Activated CD4-positive, alpha-beta T cell treated with anti-CD3 and anti-CD28 coated beads, Interleukin-2, amount 50 U/mL, for 1 hour (primary cell): ENCODE measurements at places on chromosomes 1 and 21.

DNA sequence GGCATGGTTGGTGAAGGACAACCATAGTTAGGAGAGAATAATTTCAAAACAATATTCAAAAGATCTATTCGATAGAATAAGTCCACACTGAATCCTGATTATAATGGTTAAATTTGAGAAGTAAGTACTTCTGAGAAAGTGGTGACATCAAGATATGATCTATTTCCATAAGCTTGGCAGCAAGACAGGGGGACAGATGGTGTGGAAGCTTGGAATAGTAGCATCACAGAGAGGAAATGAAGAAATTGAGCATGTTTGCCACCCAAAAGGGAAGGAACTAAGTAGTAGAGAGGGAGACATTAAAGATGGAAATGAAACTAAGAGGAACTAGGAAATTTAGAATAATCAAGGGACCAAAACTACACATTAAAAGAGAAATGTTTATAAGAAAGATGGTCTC is 94.5 kb downstream of the OLFM3 start:
- DNase-seq, result no peak

DNA sequence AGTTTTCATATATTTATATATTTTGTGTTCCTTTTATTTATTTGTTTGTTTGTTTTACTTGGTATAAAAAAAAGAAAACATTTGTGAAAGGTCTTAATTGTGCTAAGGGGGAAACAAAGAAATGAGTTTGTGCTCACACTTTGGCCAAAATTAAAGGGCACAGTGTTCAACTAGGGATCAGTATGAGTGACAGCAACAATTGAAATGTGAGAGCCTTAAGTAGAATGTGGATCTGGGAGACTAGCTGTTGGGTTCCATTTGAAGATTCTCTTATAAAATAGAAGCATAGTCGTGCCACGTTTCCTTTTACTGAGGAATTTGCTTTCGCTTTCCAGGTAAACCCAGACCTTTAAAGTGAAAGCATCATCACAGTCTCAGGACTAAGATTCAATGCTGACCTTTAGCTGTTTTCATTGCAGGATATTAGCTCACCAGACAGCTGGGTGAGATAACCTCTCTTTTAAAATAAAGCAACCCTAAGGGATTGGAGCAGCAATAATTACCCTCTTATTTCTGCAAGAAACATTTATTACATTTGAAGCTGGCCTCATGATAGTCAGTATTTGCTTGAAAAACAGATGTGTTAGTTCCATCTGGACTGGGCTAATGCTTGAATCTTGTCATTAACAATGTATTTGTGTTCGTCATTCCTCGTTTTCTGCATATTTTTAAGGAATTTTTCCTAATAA is 37.1 kb upstream of the CD55 start:
- DNase-seq, result no peak

GRCh38 chr21:33495743-33496142 is 4.2 kb upstream of the DNAJC28 start:
- no peak for DNase-seq

DNA sequence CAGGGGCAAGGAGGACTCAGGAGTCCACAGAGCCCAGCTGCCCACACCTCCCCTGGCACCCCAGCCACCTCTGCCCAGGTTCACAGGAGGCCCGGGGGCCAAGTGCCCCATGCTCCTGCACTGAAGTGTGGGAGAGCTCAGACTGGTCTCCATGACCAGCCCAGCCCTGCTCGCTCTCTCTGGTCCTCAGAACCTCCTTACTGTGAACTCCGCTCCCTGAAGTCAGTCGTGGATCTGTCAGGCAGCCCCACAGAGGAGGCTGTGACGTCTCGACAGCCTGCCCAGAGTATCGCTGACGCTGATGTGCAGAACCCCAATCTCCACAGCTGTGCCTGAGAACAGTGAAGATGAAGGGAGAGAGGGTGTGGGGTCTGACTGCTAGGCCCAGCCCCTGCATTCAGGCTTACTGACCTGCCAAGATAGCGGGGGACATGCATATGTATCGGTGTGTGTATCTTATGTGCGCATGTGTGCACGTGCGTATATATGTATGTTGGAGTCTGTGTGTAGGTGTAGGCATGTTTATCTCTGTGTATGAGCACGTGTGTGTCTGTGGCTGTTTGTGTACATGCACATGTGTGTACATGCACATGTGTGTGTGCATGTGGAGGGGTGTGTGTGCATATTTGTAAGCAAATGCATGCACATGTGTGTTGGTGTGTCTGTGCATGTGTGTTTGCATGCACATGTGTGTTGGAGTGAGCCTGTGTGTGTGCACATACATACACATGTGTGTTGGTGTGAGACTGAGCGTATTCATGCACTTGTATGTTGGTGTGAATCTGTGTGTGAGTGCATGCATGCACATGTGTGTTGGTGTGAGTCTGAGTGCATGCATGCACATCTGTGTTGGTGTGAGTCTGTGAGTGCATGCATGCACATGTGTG is 118.5 kb upstream of the ARHGEF16 start:
- DNase-seq, result no peak

DNA sequence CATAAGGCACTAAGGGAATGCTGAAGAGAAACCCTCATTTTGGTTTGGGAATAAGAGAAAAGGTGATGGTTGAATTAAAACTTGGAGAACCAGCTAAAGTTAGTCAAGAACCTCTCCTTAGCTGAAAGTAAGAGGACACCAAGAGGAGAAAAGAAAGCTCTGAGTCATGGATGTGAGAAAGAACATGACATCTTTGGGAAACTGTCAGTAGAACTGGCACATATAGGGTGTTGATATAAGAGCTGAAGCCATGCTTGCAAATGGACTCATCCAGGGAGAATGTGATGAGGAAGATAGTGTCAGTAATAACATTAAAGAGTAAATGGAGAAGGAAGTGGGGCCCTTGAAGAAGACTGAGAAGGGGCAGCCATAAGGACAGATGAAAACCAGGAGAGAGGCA is 54.3 kb downstream of the LRRC8C start:
- no peak for DNase-seq

DNA sequence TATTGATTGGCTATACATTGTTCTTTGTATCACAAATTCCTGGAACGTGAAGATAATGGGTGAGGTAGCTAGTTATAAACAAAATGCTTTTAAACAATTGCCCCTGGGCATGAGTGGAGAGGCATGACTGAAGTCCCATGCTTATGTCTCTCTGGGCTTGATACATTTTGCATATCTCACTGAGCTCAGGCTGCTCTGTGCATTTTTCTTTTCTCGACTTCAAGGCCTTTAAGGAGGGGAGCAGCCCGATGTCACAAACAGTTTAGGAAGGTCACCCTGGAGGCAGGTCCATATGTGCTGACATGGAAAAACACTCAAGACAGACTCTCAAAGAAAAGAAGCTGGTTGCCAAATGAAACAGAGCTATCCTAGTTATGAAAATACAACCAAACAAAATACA is 80.1 kb upstream of the PUM1 start:
- DNase-seq, result no peak

DNA sequence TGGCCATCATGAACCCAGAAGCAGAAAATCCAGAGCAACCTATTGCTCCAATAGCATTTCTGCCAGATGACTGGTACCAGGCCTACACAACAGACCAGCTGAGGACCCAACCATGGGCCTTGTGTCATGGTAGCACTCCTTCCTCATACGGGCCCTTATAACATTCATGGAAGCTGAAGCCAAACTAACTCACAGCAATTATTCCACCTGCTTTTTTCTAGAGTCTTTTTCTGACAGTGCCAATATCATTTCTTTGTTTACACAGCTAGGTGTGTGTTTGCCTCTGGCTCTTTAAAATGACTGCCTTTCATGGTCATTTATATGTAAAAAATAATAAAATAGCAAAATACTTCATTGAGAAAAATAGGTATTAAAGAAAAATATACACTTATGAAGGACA is 3.9 kb upstream of the WDR64 start:
- DNase-seq, result no peak

DNA sequence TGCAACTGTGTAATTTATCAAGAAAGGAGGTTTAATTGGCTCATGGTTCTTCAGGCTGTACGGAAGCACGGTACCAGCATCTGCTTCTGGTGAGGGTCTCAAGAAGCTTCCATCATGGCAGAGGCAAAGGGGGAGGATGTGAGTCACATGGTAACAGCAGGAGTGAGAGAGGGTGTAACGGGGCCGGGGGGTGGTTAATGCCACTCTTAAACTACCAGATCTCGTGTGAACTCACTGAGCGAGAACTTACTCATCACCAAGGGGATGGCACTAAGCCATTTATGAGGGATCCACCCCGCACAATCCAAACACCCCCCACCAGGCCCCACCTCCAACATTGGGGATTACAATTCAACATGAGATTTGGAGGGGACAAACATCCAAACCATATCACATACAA is 21.0 kb upstream of the IFFO2 start:
- DNase-seq, result no peak

GRCh38 chr1:52166996-52167753 is 25.3 kb downstream of the ZFYVE9 start:
- no peak for DNase-seq
